Immature natural killer cell (primary cell): ENCODE measurements at places on chromosomes 2 and 18. TPM values are rescaled to one million over a fixed set of nuclear protein-coding genes. Genes with fewer than 3 reads are reported as not detected.

ESPNL gene
- polyA plus RNA-seq = not detected

DYSF gene
- 3.4 TPM for polyA plus RNA-seq

LRP2 gene
- polyA plus RNA-seq = not detected

CDKL4 gene
- not detected for polyA plus RNA-seq

ITPRIPL1 gene
- polyA plus RNA-seq = 39.1 TPM

CCDC121 gene
- polyA plus RNA-seq = 1.1 TPM

FZD7 gene
- polyA plus RNA-seq = not detected

IGFBP2 gene
- 0.70 TPM for polyA plus RNA-seq
